ENCODE measurements at places on chromosomes 13 and 19. TPM values are rescaled to one million over a fixed set of nuclear protein-coding genes. Genes with fewer than 3 reads are reported as not detected.

ZNF729 gene
- not detected for total RNA-seq

DNA sequence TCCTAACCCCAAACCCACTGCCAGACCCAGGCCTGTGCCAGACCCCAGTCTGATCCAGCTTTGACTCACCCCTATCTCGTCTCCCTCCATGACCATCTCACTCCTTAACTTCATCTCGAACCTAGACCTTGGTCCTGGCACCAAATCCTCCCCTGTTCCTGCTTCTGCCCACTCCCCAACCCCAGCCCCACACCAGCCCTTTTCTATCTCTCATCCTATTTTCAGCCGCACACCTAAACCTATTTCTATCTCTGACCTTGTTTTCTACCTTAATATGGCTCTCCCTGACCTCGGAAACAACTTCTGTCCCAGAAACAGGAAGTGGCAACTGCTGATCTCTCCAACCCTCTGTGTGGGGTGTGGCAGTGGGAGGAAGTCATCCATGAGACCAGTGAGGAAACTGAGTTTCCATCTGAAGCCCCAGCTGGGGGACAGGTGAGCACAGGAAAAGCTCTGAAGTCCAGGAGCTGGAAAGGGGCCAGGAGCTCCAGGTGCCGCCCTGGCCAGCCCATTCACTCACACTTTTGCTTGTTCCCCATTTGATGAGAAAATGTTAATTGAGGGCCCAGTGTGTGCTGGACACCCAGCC, 13.7 kb downstream of the PTH2 start:
- DNase-seq: no peak

CYP2B6 gene
- not detected for total RNA-seq

PCDH8 gene
- not detected for total RNA-seq

- no peak for DNase-seq
Measured at GRCh38 chr19:13795595-13796300, 505 bp downstream of the ZSWIM4 start.

LYPD4 gene
- total RNA-seq: not detected

- DNase-seq: no peak
Measured at GRCh38 chr19:40553885-40554857, 22.5 kb upstream of the SHKBP1 start.

DNA sequence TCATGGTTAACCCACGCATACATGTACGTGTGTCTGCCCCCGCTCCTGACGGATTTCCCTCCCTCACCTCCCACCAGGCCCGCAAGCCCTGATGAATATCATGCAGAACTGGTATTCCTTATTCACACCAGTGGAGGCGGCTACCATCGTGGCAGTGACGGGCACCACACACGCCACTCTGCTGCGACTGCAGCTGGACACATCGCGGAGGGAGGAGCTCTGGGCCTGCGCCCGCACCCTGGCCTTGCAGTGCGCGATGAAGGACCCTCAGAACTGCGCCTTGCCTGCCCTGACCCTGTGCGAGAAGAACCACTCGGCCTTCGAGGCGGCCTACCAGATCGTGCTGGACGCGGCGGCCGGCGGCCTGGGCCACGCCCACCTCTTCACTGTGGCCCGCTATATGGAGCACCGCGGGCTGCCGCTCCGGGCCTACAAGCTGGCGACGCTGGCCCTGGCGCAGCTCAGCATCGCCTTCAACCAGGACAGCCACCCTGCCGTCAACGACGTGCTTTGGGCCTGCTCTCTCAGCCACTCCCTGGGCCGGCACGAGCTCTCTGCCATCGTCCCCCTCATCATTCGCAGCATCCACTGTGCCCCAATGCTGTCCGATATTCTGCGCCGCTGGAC, 35.0 kb downstream of the ZSWIM4 start:
- DNase-seq: no peak

ZNF154 gene
- 5.9 TPM for total RNA-seq

DNA sequence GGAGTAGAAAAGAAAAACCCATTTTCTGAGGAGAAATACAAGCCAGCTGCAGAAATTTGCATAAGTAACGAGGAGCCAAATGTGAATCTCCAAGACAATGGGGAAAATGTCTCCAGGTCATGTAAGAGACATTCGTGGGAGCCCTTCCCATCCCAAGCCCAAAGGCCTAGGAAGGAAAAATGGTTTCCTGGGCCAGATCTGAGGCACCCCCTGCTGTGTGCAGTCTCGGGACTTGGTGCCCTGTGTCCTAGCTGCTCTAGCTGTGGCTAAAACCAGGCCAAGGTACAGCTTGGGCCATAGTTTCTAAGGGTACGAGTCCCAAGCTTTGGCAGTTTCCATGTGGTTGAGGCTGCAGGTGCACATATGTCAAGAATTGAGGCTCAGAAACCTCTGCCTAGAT, 444.9 kb downstream of the PCDH20 start:
- DNase-seq: no peak

- DNase-seq: no peak
Measured at GRCh38 chr19:7562646-7563393, 27.3 kb downstream of the PNPLA6 start.

ZFR2 gene
- not detected for total RNA-seq

GRCh38 chr13:89571676-89572075, 1775.8 kb upstream of the MIR17HG start:
- DNase-seq: no peak

DNA sequence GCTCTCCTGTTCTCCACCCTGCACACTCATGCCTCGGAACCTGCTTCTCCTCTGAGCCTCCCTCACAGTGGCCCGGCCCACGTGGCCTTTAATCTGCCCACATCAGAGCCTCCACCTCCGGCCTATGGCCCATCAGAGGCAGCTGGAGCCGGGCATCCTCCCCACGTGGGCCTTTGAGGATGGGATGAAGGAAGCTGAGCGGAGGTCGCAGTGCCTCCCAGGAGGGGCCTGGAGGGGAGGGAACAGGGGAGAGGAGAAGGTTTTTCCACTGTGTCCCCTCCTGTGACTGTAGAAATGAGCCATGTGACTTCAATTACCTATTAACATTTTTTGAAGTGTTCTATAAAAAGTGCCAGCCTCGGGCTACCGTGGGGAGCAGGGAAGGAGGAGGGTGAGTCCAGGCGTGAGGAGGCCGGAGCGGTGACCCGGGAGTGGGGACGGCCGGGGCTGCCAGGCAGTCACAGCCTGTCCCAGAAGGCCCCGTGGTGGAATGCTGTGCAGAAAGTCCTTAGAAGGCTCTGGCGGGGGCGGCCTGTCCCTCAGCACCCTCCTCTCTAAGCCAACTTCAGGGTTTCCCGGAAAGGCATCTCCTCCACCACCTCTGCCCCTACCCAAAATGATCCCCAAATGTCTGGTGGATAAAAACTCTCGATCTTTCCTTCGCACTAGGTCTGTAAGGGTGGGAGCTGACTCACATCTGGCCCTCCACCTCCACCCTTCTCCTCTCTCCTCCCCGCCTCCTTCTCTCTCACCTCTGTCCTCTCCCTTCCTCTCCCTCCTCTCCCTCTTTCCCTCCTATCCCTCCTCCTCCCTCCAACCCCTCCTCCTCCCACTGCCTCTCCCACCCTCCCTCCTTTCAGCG, 24.8 kb upstream of the SLC1A5 start:
- peak; percentile 84 for DNase-seq

- no peak for DNase-seq
Measured at GRCh38 chr13:75422028-75422427, 59.9 kb downstream of the TBC1D4 start.

MUC16 gene
- total RNA-seq: 0.10 TPM

GRCh38 chr19:57466489-57466888, 9.5 kb upstream of the VN1R1 start:
- no peak for DNase-seq

- DNase-seq: no peak
Measured at GRCh38 chr19:19074196-19074882, 10.5 kb downstream of the SLC25A42 start.

DNA sequence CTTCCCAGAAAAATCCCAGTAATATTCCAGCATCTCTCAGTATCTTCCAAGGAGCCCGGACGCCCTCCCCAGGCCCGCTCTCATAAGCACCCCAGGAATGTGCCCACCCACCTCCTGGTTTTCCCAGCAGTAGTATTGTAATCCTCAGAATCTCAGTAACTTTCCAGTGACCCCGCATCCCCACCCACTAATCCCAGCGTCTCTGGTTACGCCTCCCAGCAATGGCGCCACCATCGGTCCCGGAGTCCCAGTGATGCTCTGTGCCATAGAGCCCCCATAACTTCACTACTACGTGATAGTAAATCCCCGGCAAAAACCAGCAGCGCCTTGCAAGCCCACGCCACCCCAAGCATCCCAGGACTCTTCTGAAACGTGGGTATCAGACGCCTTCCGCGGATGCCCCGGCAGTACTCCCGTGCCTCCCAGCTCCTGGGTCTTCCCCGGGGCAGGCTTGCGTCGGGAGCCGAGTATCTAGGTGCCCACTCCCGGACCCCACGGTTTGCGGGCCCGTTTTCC, 928 bp upstream of the PNPLA6 start:
- peak; percentile 90 for DNase-seq

DNA sequence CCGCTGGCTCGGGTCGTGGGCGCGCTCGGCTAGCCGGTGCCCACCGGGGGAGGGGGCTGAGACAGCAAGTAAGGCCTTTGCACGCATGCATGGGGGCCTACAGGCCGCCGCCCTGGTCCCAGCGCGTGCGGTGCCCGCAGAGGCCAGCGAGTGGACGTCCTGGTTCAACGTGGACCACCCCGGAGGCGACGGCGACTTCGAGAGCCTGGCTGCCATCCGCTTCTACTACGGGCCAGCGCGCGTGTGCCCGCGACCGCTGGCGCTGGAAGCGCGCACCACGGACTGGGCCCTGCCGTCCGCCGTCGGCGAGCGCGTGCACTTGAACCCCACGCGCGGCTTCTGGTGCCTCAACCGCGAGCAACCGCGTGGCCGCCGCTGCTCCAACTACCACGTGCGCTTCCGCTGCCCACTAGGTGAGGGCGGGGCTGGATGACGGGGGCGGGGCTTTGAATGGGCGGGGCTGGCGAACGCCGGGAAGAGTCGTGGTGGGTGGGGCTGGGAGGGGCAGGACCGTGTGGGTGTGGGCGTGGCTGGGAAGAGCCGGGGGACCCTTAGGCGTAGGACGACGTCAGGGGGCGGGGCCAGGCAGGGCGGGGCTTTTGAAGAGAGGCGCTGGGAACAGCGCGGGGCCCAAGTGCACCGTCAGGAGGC, 2.1 kb downstream of the CILP2 start:
- peak; percentile 90 for DNase-seq

DNA sequence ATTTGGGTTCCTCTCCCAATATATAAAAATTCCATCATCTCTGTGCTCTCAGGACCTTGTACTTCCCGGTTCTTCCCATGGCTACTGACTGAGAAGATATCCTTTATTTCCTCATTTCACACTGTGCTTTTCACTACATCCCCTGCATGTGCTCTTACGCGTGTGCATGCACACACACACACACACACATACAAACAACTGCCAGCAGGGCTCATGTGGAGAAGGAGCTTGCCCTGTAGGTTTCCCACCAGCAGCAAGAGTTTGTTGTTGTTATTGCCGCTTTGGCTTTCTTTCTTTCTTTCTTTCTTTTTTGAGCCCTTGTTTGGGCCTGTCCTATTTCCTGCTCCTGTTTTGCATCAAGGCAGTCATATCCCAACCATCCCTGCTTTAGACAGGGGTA, 43.6 kb downstream of the TEX26 start:
- no peak for DNase-seq

DNA sequence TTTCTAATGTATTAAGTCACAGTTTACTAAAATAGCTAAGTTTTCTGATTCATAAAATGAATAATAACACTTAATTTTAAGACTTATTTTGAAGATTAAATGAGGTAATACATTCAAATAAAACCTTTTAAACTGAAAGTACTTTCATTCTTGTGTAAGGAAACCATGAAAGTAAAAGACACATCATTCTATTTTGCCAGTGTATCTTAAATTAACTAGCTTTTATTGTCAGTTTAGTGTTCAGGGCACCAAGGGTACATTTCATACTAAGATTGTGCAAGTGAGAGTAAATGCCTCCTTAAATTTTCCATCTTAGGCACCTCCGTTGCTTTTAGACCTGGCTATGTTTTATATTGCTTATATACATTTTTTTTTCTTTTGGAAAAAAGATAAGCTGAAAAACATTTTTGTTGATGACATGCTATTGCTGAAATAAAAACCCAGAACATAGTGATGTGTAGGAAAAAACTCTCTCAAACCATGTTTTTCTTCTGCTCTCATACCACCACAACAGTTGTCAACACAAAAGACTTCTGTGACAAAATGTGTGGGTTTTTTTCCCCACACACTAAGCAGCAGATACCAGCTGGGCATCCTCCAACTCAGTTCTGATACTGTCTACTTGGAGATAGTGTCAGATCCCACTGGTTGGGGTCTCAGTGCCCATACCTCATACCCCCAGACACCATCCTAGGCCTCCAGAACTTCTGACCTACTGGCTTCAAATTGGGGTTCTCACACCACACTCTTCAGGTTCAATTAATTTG, 30.7 kb upstream of the LPAR6 start:
- DNase-seq: no peak

ZIM2 gene
- total RNA-seq: 0.33 TPM

GRCh38 chr13:19864024-19864745, 736 bp upstream of the ZMYM5 start:
- peak; percentile 93 for DNase-seq

ANGPTL8 gene
- 0.57 TPM for total RNA-seq

LPAR6 gene
- total RNA-seq: 40.1 TPM

CLEC17A gene
- 0.42 TPM for total RNA-seq

GRCh38 chr19:9644472-9644871, 23.4 kb upstream of the ZNF561 start:
- no peak for DNase-seq

ADGRE3 gene
- not detected for total RNA-seq

- DNase-seq: no peak
Measured at GRCh38 chr13:109764470-109765291, 21.7 kb downstream of the IRS2 start.

- no peak for DNase-seq
Measured at GRCh38 chr13:69866555-69866954, 241.1 kb upstream of the ATXN8OS start.

DNA sequence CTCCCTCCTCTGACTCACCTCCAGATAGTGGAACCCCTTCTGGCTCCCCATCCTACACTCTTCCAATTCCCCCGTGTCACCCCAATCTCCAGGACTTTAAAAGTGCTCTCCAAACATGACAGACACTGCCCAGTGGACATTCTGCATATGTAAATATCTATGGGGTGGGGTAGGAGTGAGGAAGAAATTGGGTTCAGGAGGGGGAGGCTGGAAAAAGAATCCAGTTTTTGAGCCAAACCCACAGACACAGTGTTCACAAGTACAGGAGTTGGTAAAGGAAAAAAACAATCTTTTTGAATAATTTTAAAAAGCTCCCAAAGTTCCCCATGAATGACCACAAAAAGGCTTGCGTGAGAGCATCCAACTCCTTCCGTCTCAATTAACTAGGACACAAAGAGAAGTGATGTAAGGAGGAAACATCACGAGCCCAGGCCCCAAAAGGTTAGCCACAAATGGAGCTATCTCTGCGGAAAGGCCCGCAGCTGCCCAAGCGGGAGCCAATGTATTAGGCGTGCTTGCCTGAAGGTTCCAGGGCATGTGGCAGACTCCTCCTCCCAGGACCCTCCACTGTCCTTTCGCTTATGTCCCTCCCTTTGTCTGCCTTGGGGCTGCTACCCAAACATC, 18.0 kb downstream of the ZC3H4 start:
- no peak for DNase-seq
